ENCODE measurements at places on chromosomes 11 and 22.

GRCh38 chr11:44823006-44823405 is 96.2 kb downstream of the TSPAN18 start:
- DNase-seq: peak; percentile 20

- DNase-seq: no peak
Observed at GRCh38 chr11:18056561-18057181, 10.6 kb upstream of the TPH1 start.

DNA sequence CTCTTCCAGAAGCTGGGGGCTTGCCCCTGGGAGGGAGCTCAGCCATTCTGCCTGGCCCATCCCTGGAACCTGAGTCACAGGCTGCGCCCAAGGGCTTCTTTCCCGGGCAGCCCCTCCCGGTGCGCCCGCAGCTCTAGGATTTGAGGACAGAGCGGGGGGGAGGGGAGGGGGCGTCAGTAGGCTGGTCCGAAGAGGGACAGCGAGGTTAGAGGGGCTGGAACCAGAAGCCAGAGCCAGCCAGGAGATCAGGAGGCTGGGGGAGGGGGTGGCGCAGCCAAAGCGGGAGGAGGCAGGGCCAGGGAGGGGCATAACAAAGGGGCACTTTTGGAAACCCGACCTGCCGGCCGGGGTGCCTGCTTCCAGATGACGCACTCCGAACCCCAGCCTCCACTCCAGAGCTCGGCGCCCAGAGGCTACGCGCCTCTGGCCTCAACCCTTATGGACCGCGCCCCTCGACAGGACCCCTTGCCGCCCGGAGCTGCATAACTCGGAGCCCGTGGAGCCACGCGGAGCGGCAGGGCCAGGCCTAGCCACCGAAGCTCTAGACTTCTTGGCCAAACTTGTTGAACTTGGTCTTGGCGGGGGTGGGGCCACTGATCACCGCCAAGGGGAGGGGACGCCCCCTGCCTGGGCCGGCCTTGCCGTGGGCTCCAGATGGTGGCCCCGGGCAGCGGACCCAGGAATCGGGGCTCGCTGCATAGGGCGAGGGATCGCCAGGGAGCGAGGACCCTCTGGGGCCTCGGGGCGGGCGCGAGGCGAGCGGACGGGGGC is 744 bp downstream of the PACSIN3 start:
- peak; percentile 66 for DNase-seq

DNA sequence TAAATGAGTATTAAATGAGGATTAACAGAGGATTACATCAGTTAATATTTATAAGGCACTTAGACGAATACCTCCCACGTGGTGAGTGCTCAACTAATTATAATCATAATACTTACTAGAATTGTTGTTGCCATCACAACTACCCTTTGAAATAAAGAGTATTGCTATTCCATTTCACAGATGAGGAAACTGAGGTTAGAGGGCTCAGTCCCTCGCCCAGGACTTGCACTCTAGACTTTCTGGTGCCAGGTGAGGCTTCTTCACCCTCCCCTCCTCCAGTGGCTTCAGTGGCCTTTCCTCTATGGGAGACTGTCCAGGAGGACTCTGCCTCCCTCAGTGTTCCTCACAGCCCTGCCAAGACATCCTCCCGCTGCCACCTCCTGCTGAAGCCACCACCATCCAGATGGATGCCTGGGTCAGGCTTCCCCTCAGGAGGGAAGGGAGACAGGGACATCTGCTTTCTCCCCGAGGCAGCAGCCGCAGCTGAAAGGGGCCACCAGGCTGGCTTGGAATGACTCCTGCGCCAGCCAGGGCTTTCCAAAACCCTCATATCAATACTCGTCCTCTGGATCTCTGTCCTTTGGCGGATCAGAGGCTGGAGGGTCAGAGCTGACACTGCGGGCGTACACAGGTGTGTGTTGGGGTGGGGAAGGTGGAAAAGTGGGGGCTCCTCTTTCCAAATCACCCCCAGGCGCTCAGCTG is 580.1 kb downstream of the BUD13 start:
- peak; percentile 34 for DNase-seq

DNA sequence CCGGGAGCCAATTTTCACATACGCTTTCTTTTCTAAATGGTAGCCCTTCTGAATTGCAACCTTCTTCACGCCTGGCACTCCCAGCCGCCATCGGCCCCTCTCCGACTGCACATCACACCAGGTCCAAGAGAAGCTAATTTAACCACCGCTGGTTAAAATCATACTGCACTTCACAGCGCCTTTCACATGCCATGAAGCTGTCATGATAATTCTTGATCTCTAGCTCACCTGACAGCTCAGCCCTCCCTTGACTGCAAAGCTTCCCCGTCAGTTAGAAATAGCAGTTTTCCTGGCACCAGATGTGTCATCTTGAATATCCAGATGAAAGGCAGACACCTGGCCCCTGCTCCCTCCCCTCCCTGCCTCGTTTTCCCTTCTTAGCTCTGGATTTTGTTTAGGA is 101.4 kb downstream of the ARL14EP start:
- no peak for DNase-seq

DNA sequence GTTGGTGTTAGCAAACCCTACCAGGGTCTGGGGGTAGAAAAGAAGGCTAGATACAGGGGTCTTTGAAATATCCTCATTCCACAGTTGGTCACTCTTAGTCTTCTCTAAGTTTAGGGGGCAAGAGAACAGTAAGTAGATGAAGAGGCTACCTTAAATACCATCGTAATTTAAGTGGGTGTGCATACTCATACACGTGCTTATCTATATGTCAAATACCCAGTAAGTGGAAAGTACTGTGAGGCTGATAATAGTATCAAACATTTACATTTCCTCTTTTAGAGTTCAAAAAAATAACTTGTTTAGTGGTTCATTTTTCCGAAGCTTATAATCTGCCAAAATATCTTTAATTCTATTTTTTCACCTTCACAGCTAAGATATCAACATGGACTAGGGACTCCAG is 90.7 kb downstream of the WNT11 start:
- DNase-seq: no peak

GRCh38 chr11:126636911-126637794 is 281.7 kb downstream of the ST3GAL4 start:
- DNase-seq: no peak

DNA sequence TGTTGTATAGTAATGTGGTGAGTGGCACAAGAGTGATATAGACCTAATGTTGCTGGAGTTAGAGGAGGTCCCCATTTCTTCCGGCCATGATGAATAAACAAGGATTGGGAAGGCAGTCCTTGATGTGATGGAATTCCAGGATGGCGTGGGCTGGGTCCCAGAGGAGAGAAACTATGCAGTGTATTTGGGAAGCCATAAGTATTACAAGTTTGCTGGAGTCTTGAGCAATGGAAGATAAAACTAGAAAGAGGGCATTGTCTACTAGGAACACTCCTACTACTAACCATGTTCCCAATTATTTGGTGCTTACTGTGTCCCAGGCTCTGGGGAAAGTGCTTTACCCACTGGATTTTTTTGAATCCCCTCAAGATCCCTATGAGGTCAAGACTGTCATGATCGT is 20.0 kb downstream of the LDLRAD3 start:
- no peak for DNase-seq

- DNase-seq: no peak
Observed at GRCh38 chr11:86458294-86459001, 83.8 kb downstream of the CCDC81 start.

- no peak for DNase-seq
Observed at GRCh38 chr22:43566561-43567332, 154.9 kb downstream of the MPPED1 start.

- no peak for DNase-seq
Observed at GRCh38 chr22:38734421-38735100, 21.2 kb downstream of the SUN2 start.

GRCh38 chr11:117366248-117366647 is 38.6 kb downstream of the CEP164 start:
- no peak for DNase-seq

- DNase-seq: no peak
Observed at GRCh38 chr11:38448284-38448683, 1850.2 kb upstream of the RAG2 start.

DNA sequence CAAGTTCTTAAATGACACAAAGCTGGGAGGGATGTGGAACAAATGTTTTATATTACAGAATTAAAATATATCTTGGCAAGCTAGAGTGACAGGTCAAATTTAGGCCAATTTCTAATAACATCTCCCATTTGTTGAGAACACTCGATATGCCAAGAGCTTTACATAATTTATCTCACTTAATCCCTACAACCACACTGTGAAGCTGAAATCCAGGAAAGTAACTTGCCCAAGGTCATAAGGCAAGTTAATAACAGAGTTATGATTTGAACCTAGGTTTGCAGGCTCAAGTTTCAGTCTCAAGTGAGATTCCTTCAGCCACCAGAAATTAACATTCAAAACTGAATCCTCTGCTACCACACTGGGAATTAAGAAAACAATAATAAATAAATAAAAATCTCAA is 38.3 kb downstream of the RAB30 start:
- DNase-seq: no peak

- DNase-seq: no peak
Observed at GRCh38 chr22:46612904-46613605, 7.1 kb upstream of the GRAMD4 start.

All from nephron progenitor cell (in vitro differentiated cells).